Left forelimb (tissue), 1 donor: ENCODE measurements at places on chromosomes 7 and 10.

GRCh38 chr10:78756604-78757343, 312.0 kb upstream of the ZMIZ1 start:
- DNase-seq = no peak

- DNase-seq = peak; percentile 76
Measured at GRCh38 chr10:73910764-73911552, at the start of gene PLAU. Gene PLAU (plus strand): TSS chr10:73911132. CDS start chr10:73911556, 424 bp downstream.

GRCh38 chr10:560314-560992, 129.0 kb downstream of the DIP2C start:
- DNase-seq = no peak

- no peak for DNase-seq
Measured at GRCh38 chr7:7868572-7868899, 100.1 kb upstream of the GLCCI1 start.

GRCh38 chr10:50788951-50789945, 49.5 kb downstream of the ASAH2B start:
- no peak for DNase-seq

GRCh38 chr10:125011171-125011925, 69.4 kb downstream of the ZRANB1 start:
- no peak for DNase-seq

DNA sequence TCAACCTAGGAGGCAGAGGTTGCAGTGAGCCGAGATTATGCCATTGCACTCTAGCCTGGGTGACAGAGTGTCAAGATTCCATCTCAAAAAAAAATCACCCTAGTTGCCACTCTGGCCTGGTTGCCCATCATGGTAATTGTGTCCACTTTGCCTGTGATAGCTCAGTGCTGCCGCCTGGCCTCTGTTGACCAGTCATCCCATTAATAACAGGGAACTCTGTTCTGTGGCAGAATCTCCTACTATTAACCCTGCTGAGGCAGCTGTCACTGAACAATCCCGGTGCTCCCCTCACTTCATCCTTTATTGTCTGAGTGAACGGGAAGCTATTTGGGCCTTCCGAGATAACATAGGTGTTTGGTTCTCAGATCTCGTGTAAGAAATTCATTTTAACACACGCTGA, 14.6 kb downstream of the ZNF3 start:
- no peak for DNase-seq

- DNase-seq = no peak
Measured at GRCh38 chr7:142409471-142409870, 151.6 kb upstream of the PRSS58 start.

GRCh38 chr10:37896436-37896835, 39.0 kb upstream of the ZNF248 start:
- DNase-seq = no peak

- DNase-seq = no peak
Measured at GRCh38 chr7:155701972-155702544, 57.6 kb downstream of the RBM33 start.

GRCh38 chr7:11274074-11274473, 300.4 kb downstream of the PHF14 start:
- no peak for DNase-seq

DNA sequence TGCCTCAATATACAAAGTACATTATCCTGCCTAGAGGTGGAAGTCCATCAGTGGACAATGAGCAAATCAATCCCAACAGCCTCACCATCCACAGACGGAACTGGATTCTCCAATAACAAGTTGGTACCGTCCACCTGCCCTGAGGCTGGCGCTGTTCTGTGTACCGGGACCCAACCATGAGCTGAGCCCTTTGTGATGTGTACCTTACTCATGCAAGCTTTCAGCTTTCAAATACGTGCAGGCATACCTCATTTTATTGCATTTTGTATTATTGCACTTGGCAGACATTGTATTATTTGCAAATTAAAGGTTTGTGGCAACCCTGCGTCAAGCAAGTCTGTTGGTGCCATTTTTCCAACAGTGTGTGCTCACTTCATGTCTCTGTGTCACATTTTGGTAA, 476.0 kb upstream of the MKI67 start:
- no peak for DNase-seq

- DNase-seq = no peak
Measured at GRCh38 chr10:21265622-21266021, 259.9 kb downstream of the SKIDA1 start.

DNA sequence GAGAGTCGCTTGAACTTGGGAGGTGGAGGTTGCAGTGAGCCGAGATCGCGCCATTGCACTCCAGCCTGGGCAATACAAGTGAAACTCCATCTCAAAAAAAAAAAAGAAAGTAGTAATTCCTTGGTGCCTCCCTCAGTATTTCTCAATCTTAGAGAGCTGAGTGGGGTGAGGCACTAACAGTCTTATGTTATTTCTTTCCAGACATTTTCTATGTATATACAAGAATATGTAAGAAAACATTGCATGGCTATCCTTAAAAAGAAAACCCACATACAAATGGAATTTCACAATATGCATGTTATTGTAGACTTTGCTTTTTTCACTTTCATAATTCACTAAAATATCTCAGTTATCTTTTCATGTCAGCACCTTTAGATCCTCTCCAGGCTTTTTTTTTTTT, 13.6 kb upstream of the SLF2 start:
- no peak for DNase-seq

GRCh38 chr7:22137026-22137425, 191.3 kb upstream of the CDCA7L start:
- no peak for DNase-seq

DNA sequence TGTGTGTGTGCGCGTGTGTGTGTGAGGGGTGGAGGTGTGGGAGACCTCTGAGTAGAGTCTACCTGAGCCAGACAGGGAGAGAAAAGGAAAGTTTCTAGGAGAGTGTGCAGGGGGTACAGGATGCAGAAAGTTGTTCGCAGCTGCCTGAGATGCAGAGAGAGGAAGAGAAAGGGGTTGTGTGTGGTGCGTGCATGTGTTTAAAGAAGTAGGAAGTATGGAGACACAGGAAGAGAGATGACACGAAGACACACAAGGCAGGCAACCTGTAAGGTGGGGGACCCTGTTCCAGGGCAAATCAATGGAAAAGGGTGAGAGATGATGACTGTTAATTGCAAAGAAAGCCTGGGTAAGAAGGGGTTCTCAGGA, 52.2 kb downstream of the C10orf105 start:
- DNase-seq = no peak

- DNase-seq = no peak
Measured at GRCh38 chr10:79319115-79319771, 28.0 kb upstream of the PPIF start.

- DNase-seq = no peak
Measured at GRCh38 chr7:90804370-90804769, 208.2 kb downstream of the CDK14 start.

DNA sequence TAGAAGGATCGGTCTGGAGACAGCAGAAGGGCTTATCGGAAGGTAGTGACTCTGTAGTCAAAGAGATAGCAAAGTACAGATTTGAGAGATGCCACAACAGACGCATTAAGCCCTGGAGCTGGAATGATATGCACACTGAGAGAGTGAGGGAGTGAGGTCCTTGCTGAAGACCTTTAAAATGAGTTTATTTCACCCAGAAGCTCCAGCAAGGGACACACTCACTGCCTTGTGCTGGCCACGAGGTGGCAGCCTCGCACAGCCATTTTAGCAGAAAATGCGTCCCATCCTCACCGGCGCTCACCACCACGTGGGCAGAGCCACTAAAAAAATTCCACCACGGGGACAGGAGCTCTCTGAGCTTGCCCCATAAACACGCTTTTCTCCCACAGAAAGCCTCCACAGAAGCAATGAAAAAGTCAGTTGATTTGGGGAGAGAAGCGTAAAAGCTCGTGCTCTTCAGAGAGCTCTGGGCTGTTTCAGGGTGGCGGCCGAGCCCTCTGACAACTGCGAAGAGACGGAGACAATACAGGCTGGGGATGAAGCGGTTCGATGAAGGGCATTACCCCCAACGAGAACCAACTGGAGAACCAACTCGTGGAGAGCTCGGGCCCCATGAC, 163.0 kb upstream of the KLF14 start:
- DNase-seq = peak; percentile 79

- DNase-seq = peak; percentile 58
Measured at GRCh38 chr7:51027935-51028830, 245.5 kb upstream of the GRB10 start.

DNA sequence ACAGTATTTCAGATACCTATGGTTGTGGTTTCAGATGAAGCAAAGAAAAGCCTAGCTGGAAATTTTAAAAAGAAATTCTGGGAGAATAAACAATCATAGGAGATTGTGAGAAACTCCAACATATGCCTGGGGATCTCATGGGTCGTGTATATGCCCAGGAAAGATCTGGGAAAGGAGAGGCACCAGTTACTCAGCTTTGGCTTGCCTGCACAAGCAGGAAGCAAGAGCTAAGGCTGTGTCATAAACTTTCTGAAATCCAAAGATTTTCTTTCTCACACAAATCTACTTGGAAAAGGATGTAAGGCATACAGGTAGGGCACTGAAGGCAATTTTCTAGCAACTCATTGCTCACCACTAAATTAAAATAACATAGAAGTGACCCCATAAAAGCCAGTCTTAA, 373.6 kb downstream of the CDC14C start:
- DNase-seq = no peak

- DNase-seq = peak; percentile 73
Measured at GRCh38 chr10:113569576-113569975, 16.7 kb downstream of the HABP2 start.

- no peak for DNase-seq
Measured at GRCh38 chr7:24555184-24555583, 18.1 kb upstream of the PALS2 start.

DNA sequence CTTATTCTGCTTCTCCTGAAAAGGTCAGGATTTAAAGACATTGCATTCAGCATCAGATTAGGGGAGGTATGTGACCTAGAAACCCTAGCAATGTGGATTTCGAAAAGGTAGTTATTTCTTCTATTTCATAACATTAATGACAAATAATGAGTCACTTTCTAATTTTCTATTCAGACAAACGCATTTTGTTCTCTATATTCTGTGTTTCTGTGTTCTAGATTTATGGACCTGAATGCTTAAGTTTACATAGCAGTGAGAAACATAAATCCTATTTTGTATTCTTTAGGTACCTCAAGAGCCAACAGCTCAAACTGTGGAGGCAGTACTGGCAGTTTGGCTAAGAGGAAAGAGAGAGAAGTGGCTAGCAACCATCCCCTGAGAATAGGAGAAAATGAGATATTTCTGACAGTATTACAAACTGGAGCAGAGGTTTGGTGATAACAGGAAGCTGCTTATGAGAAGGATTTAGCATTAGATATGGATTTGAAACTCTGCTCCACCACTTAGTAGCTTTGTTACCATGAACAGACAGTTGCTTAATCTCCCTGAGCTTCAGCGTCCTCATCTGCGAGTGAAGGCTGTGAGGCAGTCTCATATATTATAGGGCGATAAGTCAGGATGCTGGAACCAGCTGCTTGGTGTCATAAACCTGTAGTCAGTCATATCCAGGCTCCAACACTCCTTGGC, 28.2 kb downstream of the CDK14 start:
- DNase-seq = no peak

- DNase-seq = no peak
Measured at GRCh38 chr10:93711891-93712290, 9.5 kb upstream of the FRA10AC1 start.

- DNase-seq = no peak
Measured at GRCh38 chr7:51255536-51256208, 60.9 kb downstream of the COBL start.

GRCh38 chr10:6218692-6219493, 16.2 kb downstream of the PFKFB3 start:
- DNase-seq = no peak

GRCh38 chr7:64558781-64559180, 4.1 kb downstream of the ZNF680 start:
- no peak for DNase-seq

DNA sequence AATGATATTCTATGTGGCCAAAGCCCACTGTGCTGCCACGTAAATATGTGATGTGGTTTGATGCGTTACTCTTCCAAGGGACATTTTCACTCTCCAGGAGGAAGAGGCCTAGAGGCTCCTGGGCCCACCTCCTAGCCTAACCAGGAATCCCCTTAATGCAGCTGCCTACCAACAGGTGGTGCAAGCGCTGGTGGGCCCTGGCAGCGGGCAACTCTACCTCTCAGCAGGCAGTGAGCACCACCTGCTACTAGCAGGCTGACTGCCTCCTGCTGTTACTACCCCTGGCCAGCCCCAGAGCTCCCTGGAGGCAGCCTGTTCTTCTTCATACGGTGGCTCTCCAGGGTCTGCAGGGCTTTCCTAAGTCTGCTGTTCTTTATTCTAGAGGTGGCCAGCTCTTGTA, 62.8 kb downstream of the CDH23 start:
- no peak for DNase-seq

DNA sequence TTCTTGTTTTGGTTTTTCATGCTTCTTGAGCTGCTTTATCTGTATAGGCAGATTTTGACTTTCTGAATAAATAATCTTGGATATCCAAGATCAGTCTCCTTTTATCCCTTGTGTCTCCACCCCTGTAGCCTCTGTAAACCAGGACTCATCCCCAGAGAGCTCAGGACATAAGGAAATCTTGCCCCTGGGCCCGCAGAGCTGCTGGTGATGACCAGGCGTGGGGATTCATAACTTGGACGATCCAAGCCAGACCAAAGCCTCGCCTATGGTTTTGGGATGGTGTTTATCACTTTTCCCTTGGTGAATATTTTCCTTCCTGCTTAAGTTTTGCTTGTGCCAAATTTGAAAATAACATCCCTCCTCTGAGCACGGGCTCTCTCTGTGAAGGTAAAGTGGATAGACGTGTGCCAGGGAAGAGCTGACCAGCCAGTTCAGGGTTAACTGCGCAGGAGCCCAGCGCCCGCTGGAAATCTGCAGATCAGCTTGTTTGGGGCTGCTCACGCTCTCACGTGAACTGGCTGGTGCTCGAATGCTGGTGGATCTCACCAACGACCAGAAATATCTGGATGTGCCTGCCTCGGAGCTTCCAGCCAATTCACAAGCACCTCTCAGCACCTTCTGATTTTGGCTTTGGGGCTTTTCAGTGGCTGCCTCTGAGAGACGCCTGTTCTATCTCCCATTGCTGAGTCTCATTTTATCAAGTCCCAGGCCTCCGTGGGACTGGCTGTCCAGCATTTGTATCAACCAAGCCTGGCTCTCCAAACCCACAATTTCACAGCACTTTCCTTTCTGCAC, 132.1 kb upstream of the BTBD16 start:
- no peak for DNase-seq

DNA sequence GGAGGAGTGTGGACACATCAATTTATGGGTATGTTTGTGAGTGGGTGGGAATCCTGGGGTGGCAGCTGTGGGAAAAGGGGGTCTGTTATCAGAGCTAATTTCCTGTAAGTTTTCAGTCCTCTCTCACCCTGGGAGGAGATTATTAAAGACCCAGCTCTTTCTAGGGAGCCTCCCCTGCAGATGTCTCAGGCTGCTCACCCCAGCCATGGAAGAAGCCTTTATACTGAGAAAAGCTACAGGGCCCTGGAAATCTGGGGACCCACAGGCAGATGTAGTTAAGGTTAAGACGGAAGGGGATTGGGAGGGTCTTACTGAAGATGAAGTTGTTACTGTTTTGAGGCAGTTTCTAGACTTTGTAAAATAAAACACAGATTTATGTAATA, 4.6 kb downstream of the ZNF680 start:
- no peak for DNase-seq

GRCh38 chr10:96152437-96152836, 22.3 kb downstream of the ZNF518A start:
- DNase-seq = no peak
